Stimulated activated CD8-positive, alpha-beta memory T cell treated with anti-CD3 and anti-CD28 coated beads, Interleukin-15, amount 100 ng/mL, for 4 hours (primary cell): ENCODE measurements at places on chromosomes 7 and 10.

DNA sequence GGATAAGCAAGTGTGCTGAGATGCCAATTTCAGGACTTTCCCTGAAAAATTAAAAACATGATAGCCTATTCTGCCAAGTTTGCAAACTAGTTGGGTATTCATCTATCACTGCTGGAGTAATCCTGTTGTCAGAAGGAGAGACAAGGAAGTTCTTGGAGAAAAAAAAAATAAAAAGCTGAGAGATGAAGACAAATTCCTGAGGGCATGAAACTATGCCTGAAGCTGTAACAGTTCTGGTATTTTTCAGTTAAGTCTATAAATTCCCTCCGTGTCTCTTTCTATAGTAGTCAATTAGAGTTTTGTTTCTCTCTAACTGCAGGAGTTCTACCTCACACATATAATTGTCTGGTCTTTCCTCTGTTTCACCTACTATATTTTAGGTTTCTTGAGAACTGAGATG lies 95.7 kb downstream of the DGKB start:
- no peak for DNase-seq

DNA sequence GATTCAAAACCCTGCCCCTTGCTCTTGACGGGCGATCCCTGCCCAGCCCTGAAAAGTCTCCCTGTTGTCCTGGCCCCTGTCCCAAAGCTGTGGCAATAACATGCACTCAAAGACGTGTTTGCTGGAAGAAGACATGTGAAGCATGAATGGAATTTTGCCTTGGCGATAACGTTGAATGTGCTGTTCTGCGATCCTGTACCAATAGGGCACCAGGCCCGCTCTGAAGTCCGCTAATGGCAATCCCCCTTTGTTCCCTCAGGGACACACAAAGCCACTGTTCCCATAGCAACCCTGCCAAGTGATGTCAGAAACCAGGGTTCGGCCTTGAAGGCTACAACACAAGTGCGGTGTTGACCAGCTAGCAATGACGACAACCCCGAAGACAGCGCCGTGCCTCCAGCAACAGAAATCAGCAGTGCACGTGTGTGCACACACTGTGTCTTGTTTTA lies 284.6 kb downstream of the KLF6 start:
- DNase-seq: no peak

GRCh38 chr7:131774419-131775220 lies 218.2 kb upstream of the PODXL start:
- no peak for DNase-seq

DNA sequence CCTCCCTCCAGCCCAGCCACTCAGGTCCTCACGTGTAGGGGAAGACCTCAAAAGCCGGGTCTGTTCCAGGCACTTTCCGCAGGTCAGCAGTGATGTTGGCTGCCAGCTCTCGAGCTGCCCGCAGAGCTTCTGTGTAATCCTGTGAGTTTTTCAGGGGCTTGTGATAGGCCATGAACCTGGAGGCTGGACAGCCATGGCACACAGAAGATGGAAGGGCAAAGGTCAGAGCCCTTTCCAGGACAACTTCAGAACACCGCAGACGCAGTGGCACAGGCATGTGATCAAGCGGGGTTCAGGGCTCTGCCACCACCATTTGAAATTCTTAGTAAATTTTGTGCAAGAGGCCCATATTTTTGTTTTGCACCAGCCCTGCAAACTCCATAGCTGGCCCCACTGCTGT lies 24.0 kb downstream of the NPC1L1 start:
- no peak for DNase-seq

GRCh38 chr10:87850742-87851205 lies 12.6 kb downstream of the KLLN start:
- no peak for DNase-seq

DNA sequence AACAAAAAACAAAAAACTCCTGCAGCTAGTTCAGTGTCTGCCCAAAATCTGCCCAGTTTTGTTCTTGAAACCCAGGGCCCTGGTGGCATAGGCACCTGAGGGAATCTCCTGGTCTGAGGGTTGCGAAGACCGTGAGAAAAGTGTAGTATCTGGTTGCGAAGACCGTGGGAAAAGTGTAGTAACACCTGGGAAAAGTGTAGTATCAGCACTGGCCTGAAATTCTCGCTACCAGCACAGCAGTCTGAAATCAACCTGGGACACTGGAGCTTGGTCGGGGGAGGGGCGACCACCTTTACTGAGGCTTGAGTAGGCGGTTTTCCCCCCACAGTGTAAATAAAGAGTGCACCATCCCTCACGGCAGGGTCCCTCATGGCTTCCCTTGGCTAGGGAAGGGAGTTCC lies 82.5 kb upstream of the SP4 start:
- DNase-seq: no peak

DNA sequence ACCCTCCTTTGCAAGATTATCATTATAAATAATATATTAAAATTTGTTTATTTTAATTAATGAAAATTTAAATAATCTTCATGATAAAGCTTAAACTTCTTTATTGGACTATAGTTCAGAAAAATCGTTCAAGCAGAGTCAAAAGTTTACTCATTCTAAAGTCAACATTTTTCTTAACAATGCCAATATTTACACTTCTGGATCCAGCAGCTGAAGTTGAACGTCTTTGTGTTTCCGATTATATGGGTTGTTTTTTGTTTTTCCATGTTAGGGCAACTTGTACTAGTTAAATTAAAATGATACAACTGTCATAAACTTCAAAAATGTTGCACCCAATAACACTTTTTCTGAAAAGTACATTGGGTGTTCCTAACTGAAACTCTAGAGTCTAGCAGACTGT lies 43.8 kb downstream of the GRB10 start:
- no peak for DNase-seq

GRCh38 chr10:101141616-101142532 lies 10.8 kb downstream of the TLX1 start:
- DNase-seq: peak; percentile 59
